ENCODE measurements at places on chromosomes 2 and 18.

GRCh38 chr2:236086971-236087465 is 81.2 kb downstream of the GBX2 start:
- DNase-seq = peak; percentile 82

DNA sequence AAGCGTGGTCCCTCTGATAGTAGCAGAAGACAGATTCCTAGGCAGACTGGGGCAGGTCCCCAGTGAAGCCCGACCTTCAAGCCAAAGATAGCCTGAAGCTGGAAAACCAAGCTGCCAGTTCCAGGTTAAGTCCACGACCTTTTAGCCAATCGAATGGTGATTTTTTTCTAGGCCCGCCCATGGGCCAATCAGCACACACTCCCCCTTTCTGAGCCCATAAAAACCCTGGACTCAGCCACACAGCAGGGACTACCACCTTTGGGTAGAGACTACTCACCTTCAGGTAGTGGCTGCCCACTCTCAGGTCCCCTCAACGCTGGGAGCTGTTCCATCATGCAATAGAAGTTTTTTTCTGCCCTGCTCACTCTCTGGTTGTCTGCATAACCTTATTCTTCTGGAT is 14.5 kb upstream of the ADI1 start:
- DNase-seq = no peak

DNA sequence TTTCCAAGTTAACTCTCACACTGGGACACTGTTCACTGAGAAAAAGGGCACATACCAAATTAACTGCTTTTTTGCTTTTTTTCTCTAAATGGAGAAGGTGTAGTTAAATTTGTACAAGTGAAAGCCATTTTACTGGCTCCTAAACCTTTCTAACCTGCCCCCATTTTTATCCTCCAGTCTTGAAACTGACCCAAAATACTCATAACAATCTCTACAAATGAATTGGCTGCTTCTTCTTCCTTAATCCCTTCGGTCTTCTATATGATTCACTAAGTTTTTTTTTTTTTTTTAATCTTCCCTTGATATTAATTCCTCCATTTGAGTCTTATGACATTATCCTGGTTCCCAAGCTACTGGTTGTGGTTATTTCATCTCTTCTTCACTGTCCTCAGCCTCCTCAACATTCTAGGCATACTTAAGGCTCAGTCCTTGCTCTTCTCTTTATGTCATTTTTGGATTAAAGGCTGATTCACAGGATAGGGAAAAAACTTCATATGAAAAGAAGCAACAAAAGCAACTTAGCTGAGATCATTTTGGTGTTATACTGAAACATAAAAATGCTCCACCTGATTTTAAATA is 19.8 kb downstream of the ORC2 start:
- no peak for DNase-seq

DNA sequence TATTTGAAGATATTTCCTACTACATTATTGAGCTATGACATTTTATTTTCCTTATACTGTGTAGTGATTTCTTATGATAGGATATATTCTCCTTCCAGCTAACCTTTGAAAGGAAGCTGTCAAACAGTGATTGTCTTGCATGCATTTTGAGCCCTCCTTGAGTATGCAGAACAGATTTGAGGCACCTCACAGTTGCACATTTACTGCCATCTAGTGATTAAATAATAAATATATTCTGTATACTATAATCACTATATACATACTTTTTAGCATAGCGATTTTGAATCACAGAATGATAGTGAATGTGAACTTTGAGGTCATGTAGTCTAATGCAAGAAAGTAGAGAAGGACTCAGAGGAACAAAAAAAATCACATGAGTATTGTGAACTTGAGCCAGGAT is 268.4 kb upstream of the CDH19 start:
- DNase-seq = peak; percentile 86

DNA sequence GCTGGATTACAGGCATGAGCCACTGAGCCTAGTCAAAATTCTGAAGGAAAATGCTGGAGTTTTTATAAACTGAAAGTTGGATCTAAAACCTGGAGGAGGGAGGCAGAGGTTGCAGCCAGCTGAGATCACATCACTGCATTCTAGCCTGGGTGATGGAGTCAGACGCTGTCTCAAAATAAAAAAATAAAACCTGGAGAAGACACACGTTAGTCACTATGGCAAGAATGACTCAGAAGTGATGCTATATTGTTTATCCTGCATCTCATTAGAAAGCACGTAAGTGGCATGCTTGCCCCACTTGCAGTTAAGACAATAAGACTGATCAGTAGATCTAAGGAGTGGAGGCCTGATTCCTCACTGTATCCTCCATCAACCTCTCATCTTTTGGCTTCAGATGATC is 106.6 kb upstream of the STON1 start:
- no peak for DNase-seq

DNA sequence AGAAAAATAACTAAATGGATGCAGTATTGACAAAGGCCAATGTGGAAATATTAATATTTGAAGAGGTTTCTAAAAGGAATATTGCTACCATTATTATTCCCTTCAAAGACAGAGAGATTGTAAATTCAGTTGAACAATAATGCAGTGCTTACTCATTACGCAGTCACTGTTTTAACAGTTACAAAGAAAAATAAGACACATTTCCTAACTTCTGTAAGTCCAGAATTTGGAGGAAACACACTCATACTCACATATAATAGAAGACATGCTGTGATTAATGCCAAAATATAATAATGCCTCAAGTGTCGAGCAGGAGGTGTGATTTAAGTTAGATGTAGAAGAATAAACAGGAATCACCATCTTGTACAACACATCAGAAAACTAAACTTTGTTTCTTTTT is 389.2 kb downstream of the FBXO15 start:
- no peak for DNase-seq

DNA sequence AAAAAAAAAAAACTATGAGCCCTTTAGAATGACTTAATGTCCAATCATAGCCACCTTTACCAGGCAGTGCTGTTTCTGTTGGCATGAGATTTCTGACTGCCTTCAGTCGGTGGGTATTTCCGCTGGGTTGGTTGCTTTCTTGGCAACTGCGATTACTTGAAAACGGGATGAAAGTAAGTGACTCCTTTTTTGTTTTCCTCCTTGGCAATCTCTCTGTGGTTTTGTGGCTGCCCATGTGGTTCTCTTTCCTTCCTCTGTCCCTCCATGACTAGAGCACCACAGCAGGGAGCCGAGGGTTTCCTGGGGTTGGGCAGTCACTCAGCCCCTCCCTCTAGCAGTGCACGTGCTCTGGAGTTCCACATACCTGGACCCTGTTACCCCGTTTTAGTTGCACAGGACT is 112.1 kb downstream of the KLHL29 start:
- no peak for DNase-seq

DNA sequence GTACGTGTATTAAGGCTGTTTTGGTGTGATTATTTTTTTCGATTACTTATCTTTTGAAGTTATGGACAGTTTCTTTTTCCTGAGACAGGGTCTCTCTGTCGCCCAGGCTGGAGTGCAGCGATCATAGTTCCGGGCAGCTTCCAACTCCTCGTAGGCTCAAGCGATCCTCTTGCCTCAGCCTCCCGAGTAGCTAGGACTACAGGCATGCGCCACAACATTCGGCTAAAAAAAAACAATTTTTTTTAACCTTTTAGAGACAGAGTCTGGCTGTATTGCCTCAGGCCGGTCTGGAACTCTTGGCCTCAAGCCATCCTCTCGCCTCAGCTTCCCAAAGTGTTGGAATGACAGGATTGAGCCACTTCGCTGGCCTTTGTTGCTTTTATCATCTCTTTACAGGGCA is 945 bp downstream of the HAT1 start:
- peak; percentile 49 for DNase-seq

GRCh38 chr2:235324324-235324723 is 169.5 kb upstream of the AGAP1 start:
- no peak for DNase-seq

DNA sequence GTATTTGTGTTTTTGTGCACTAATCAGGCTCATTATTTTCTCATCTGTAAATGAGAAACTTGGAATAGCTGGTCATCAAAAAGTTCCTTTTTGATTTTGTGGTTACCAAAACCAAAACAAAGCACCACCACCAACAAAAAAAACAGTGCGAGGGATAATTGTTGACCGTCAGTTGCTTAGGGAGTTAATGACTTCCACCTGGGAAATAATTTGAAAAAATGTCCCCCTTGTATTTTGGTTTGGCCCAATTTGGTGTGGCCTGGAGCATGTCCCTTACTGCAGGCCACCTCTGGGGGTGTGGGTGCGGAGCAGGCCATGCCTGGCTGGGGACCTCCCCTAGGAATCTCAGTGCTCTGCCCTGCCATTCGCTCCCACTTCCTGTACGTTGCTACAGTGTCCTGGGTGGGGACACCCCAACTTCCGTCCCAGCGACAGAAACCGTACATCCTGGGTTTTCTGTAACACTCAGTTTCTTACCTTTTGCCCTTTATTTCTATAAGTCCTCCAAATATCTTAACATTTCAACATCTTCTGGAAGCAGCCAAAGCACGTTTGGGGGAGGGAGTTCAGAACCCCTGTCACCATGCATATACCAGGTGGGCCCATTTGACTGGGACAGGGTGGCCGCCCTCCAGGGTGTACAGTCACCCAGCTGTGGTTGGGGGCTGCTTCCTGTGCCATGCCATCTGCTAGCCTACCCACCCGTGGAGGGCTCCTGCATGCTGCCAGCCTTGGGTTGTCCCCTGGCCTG is 31.3 kb downstream of the NCK2 start:
- peak; percentile 0 for DNase-seq

DNA sequence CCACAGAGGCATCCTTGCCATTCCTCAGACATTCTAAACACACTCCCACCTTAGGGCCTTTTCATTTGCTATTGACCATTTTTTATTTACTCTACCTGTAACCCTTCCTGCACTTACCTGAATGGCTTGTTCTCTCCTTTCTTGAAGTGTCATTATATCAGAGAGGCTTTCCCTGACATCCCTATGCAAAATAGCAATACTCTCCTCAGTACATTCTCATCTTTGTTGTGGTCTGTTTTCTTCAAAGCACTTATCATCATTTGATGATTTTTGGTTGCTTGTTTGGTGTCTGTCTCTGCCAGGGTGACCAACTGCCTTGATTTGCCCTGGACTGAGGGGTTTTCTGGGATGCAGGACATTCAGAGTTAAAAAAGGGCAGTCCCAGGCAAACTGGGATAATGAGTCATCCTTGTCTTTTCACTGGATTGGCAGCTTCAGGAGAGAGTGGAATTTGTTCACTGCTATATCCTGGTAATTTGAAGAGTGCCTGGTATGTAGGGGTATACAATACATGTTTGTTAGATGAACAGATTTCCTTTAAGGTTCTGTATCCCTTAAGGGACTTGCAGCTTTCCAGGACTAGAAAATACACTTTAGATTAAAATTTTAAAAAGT is 102.4 kb downstream of the BABAM2 start:
- peak; percentile 2 for DNase-seq

- no peak for DNase-seq
Measured at GRCh38 chr18:55635439-55635838, 47.4 kb upstream of the TCF4 start.

DNA sequence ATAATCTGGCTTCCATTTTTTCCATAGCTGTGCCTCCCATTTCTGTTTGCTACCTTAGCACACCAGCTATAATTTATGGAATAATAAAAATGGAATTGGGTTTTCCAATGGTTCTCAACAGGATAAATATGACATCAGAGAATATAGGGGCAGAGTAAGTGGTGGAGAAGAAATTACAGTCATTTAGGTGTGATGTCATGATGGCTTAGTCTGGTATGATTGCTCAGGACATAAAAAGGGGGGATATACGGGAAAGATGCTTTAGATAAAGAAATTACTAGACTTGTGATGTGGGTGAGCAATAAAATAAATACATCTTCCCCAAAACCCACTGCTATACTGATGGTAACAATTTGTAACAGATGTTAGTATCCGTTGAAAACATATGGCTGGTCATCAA is 21.6 kb upstream of the KIF5C start:
- peak; percentile 15 for DNase-seq

DNA sequence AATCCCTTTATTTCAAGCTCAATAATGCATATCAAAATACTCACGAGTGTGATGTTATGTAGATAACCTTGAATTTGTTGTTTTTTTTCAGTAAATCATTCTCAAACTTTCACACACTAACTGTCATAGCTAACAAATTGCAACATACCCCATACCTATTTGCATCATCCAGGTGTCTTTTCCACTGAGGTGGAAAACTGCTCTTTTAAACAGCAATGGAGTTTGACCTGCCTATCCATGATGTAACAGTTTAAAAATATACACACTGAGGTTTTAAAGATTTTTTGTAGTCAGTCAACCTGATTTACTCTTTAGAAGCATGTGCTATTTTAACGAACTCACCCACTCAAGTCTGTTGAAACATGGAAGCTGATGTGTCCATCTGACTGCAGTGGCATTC is 298.7 kb downstream of the RND3 start:
- no peak for DNase-seq

DNA sequence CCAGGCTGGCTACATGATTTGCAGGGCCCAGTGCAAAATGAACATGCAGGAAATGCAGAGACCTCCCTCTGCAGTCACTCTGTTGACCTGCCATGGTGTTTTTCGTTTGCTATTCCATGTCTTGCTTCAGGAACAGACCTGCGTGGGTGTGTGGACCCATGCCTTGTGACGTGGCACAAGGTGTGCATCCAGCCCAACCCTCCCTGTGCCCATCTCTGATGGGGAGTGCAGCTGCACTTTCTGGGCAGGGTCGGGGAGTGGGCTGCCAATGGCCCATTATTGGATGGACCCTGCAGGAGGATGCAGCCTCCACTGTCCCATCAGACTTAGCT is 33.1 kb downstream of the NAPG start:
- DNase-seq = no peak

DNA sequence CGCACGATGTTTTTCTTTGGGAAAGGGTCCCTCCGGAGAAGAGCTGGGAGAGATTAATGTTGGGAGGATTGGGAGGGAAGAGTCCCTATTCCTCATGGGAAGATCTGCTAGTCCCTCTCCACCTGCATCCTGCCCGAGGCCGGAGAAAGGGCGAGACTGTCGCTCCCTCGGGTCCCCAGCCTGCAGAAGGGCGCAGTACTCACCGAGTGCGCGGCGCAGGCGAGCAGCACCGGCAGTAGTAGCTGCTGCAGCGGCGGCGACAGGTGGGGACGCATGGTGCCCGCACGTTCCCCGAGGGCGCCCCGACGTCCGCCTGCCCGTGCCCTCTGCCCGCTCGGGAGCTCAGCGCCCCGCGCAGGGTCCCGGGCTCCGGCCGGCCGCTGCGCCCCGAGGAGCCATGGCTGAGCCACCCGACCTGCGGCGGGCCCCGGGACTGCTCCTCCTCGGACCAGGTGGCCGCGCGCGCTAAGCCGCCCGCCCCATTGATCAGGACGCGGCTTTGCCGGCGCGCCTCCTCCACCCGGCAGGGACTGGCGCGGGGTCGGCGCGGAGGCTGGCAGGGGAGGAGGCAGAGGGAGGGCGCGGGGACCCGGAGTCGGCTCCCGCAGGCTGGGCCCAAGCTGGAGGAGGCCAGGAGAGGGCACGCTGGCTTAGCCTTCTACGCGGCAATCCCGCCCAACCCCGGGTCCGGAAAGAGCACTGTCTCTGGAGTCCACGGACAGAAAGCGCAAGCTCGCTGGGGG is at the start of gene SCTR:
SCTR (minus strand) TSS at position 532 of the 743 bp plus-strand sequence; CDS start at position 275, 257 bp downstream.
- peak; percentile 12 for DNase-seq

All from NCI-H69 (cell line).